Bronchial epithelial cell (primary cell): ENCODE measurements at places on chromosomes 11 and 22. TPM values are rescaled to one million over a fixed set of nuclear protein-coding genes. Genes with fewer than 3 reads are reported as not detected.

The GNAZ gene
- total RNA-seq: under 0.01 TPM in 2 replicates

The TMPRSS4 gene
- 42.4 and 202 TPM in 2 replicates for total RNA-seq

The ATL3 gene
- 63.7 and 81.0 TPM in 2 replicates for total RNA-seq

The SOX10 gene
- not detected in 2 replicates for total RNA-seq

The SELENOO gene
- 20.8 and 25.7 TPM in 2 replicates for total RNA-seq

The KIF18A gene
- 0.51 and 0.79 TPM in 2 replicates for total RNA-seq

The NCAM1 gene
- under 0.01 TPM in 1 of 2 replicates, not detected in the other for total RNA-seq

The OR51B4 gene
- total RNA-seq: not detected in 2 replicates

The LMNTD2 gene
- total RNA-seq: 0.90 and 1.1 TPM in 2 replicates

The MAJIN gene
- not detected in 2 replicates for total RNA-seq

The TRPM5 gene
- total RNA-seq: not detected in 2 replicates

The RHBDD3 gene
- 21.6 and 25.0 TPM in 2 replicates for total RNA-seq

The CASP5 gene
- total RNA-seq: 6.9 TPM in 1 of 2 replicates, not detected in the other

The TRIM22 gene
- 11.1 and 28.3 TPM in 2 replicates for total RNA-seq

The CRYBB2 gene
- total RNA-seq: not detected in 2 replicates

The PHF21B gene
- not detected in 2 replicates for total RNA-seq

The BAIAP2L2 gene
- 0.26 and 0.38 TPM in 2 replicates for total RNA-seq

The LAYN gene
- total RNA-seq: 5.3 and 6.9 TPM in 2 replicates

The ATXN10 gene
- total RNA-seq: 69.4 and 81.9 TPM in 2 replicates

The BTBD18 gene
- total RNA-seq: not detected in 2 replicates

The KRTAP5-9 gene
- total RNA-seq: not detected in 2 replicates

The IL18 gene
- 33.8 and 72.1 TPM in 2 replicates for total RNA-seq

The SPON1 gene
- total RNA-seq: 0.26 TPM in 1 of 2 replicates, not detected in the other

The KLHDC7B gene
- total RNA-seq: 0.26 TPM in 2 replicates

The RPS6KA4 gene
- total RNA-seq: 39.7 and 59.5 TPM in 2 replicates

The TMEM121B gene
- not detected in 2 replicates for total RNA-seq

The TMEM9B gene
- total RNA-seq: 53.8 and 56.3 TPM in 2 replicates

The MTMR2 gene
- total RNA-seq: 15.0 and 19.3 TPM in 2 replicates

The MED17 gene
- total RNA-seq: 20.4 and 23.7 TPM in 2 replicates

The GAS2 gene
- 1.1 and 1.8 TPM in 2 replicates for total RNA-seq

The BLID gene
- total RNA-seq: not detected in 2 replicates

The RASD2 gene
- total RNA-seq: 0.13 and 0.26 TPM in 2 replicates

The CYP2D6 gene
- total RNA-seq: 0.53 and 0.64 TPM in 2 replicates

The C22orf15 gene
- total RNA-seq: not detected in 2 replicates

The NLRP14 gene
- total RNA-seq: under 0.01 and 0.13 TPM in 2 replicates

The OR9Q2 gene
- total RNA-seq: not detected in 2 replicates

The OR2D2 gene
- total RNA-seq: 0.26 TPM in 1 of 2 replicates, not detected in the other

The DUSP8 gene
- total RNA-seq: 0.26 and 0.64 TPM in 2 replicates

The PHOX2A gene
- total RNA-seq: not detected in 2 replicates
